Uterus (tissue), 4 donors: ENCODE measurements at places on chromosomes 7 and 10.

DNA sequence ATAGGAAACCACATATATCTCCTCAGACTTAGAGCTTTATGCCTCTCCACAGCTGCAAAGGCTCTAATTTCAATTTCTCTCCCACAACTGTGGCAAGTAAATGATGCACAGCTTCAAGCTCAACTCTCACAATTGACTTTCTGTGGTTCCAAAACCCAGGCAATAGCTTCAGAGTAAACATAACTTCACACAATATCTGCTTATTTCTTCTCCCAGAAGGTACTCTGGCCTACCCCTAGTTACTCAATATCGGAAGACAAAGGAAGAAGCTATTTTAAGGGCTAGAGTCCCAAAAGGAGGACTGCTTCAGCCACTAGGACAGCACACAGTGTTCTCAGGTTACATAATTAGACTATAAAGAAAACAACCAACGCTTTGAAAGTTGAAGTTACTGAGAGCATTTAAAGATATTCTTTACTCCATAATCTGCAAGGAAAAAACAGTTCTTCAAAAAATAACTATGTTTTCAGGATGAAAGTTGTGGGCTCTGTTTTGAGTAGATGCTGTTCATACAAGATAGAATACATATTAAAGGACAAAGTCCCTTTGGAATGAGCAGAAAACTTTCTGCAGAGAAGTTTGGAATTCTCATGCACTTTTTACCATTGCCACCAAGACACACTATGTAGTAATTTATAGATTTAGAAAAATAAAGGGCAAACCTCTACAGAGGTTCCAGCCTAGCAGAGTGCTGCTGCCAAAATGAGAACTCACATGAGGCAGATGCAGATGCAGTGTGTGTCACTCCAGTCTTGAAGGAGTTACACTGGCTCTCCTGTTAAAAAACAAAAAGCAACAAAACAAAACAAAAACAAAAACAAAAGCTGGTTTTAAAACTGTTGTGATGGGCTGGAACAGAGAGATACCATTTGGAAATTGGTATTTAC lies 81.8 kb downstream of the NT5C2 start:
- no peak for DNase-seq

DNA sequence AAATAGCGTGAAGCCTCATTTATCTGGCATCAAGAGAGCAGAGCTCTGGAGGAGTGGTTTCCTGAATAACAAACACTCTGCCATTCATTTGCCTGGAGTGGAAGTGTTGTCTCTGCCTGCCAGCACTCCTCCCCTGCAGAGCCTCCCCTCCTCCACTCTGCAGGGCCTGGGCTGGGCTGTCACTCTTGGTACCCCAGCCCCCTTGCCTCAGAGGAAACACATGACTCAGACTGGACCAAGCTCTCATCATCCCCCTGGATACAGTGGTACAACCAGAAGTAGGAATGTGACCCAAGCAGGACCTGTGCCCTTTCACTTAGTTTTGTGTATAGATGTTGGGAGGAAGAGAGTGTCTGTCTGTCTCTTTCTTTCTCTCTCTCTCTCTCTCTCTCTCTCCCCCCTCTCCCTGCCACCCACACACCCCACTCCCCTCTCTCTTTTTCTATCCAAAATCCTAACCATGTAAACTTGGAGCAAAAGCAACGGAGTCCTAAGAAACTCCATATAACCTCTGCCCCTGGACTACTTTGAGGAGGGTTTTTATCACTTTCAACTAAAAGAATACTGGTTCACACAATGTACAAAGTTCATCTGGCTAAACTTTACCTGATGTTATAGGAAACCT lies 43.9 kb downstream of the DOCK4 start:
- peak; percentile 18 for DNase-seq

DNA sequence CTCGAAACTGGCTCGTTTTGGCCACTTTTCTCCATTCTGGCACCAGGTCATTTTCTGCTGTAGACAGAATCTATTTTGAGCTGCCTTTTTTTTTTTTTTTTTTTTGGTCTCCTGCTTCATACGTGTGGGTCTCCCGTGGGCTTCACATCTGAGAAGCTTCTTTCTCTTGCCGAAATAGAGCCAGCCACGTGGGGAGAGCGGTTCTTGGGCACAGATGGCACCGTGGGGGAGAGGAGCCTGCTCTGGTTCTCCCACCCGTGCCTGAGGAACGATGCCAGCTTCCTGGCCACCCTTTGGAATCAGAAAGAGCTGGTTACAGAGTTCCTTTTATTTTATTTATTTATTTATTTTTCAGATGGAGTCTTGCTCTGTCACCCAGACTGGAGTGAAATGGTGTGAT lies 48.7 kb upstream of the OCM2 start:
- DNase-seq: no peak

- DNase-seq: no peak
Observed at GRCh38 chr10:73873838-73874215, 528 bp downstream of the CAMK2G start.

- peak; percentile 18 for DNase-seq
Observed at GRCh38 chr10:60434418-60435046, 44.9 kb upstream of the ANK3 start.

- no peak for DNase-seq
Observed at GRCh38 chr7:44066494-44067063, 1.2 kb upstream of the PGAM2 start.

DNA sequence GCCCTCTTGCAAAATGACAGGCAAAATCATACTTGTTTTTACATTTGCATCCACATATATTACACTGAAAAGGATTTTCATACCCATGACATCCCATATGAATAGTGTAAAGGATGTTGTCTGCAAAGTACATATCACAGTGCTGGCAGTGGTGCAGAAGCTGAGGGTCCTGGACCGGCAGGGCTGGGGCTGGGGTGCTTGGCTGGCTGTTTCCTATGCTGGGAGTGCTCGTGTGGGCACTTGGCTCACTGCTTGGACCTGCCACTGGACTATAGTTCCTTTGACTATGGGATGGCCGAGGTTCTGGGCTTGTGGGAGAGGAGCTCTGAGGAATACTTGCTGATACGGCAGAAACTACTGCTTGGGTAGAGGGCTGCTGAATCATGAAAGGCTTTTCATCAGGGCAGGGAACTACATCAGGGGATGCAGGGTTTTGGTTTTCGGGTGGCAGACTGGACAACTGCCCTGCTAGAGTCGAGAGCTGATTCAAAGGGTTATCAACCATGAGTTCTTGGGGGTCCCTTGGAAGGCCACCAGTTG lies 13.7 kb downstream of the PSTK start:
- no peak for DNase-seq

GRCh38 chr7:127938588-127938987 lies 92.6 kb downstream of the LRRC4 start:
- DNase-seq: no peak

GRCh38 chr7:636396-636795 lies 90.1 kb upstream of the DNAAF5 start:
- DNase-seq: no peak

DNA sequence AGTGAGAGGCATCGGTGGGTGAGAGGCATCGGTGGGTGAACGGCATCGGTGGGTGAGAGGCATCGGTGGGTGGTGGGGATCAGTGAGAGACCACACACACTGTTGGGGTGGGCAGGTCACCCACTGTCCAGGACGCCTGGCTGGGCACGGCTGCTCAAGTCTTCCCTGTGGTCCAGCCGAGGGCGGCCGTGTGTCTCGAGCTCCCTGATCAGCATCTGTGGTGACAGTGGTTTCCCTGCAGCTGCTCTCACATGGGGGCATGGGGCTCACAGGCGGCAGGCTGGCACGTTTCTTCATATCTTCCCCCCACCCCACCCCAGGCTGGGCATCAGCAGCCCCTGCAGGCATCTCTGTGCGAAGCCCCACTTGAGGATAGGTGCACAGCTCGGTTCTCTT lies 78.2 kb downstream of the NKX6-2 start:
- DNase-seq: no peak

DNA sequence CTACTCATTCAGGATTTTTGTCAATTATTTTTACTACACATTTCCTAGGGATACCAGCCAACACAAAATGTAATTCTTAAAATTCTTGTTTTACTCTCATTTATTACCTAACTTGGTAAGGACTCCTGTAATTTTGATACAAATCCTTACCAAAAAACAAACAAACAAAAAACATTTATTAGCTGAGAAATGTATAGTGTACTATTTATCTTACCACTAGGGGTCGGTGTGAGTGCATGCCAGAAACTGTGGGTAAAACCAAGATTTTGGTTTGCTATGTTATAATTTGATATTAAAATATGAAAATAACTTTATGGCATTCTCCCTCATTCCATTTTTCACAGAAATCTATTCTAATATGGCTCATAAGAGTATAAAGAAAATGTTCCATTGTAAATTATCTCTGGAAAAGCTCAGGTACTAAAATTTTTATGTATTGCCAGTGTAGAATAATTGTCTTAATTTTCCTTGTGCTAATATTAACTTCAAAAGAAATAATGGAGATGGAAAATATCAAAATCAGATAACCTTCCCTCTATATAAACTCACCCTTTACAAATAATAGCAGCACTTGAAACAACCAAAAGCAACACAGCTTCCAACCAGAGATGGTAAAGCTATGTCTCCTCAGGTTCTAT lies 290.8 kb upstream of the PCDH15 start:
- DNase-seq: no peak
